NCI-H510A treated with DMSO at 0.1 percent for 48 hours (cell line): ENCODE measurements at places on chromosomes 2 and 18.

DNA sequence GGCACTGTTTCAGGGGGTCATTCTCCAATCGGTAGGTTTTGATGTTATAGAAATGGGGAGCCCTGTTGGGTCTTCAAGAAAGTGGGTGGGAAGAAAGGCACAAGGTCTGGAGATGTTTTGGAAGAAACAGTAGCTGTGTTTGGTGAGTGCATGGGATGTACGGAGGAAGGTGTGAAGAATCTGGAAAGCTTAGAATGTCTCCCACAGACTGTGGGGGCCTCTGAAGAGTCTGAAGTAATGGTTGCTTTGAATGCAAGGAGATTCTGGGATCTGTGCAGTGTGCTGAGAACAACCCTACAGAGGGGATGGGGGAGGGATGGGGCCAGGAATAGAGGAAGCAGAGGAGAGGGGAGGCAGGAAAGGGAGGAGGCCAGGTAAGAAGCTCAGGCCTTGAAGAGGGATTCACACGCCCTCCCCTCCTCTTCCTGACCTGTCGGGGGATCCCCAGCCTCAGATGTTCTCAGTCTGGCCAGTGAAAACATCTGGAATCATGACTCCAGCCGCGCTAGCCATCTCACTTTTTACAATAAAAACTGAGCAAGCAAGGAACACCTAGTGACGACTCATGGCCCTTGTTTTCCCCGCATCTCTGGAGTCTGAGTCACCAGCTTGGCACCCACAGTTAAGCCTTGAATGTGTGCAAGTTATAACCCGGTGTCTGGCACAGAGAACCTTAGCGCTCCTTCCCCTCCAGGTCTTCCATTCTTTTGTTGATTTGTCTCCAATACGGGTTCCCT is 74.2 kb downstream of the SH3BP4 start:
- DNase-seq = no peak

- no peak for DNase-seq
Measured at GRCh38 chr2:205850611-205851010, 168.3 kb downstream of the NRP2 start.

GRCh38 chr2:226423498-226423960 is 376.1 kb downstream of the IRS1 start:
- no peak for DNase-seq

GRCh38 chr2:9554921-9555296 is 721 bp downstream of the ADAM17 start:
- peak; percentile 32 for DNase-seq

DNA sequence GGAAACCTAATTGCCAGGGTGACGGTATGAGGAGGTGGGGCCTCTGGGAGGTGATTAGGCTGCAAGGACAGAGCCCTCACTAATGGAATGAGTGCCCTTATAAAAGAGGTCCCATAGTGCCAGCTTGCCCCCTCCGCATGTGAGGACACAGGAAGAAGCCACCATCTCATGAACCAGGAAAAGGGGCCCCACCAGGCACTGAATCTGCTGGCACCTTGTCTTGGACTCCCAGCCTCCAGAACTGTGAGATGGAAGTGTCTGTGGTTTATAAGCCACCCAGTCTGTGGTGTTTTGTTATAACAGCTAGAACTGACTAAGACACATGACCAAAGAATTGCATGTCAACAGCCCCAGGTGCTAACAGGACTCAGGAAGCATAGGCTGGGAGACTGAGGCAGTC is 214.3 kb downstream of the MGAT5 start:
- DNase-seq = no peak

GRCh38 chr2:232839411-232840079 is 30.5 kb upstream of the SNORC start:
- no peak for DNase-seq

DNA sequence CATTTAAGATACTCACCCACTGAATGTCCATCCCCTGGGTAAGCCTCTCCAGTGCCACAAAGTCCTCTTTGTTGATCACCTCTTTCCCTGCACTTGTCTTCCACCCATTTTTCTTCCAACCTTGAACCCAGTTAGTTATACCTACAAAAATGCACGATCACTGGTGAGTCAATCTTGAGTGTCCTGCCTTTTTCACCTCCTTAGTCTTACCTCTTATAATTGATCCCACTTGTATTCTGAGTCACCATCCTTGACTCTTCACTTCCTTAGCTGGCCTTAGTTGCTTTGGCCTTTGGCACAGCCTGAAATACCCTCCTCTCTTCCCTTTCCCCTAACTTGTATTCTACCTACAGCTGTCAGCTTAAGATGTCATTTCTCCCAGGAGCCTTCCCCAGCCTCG is 10.2 kb downstream of the RNASEH1 start:
- no peak for DNase-seq

DNA sequence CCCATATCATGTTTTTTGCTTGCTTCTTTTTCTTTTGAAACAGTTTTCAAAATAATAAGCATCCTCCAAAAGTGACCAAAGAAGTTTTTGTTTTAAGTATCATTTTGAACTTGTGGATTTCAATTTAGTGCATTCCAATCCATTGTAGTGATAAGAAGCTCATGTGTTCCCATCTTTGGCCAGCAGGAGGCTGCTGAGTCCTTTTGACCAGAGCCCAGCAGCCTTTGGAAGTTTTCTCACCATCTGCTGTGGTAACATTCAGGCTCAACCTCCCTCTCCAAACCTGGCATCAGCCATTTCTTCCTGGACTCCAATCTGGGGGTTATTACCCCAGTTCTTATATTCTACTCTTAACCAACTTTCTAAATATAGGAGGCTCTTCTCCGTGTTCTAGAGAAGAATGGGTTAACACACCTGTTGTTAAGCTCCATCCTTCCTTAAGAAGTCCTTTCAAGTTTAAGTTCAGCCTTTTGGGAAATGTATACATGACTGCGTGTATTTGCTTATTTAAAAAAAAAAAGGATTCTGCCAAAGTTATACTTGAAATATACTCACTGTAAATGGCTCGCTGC is 39.0 kb upstream of the MAL start:
- DNase-seq = peak; percentile 9

- no peak for DNase-seq
Measured at GRCh38 chr2:99960291-99960690, 182.1 kb downstream of the AFF3 start.
